Stimulated activated CD4-positive, alpha-beta T cell treated with anti-CD3 and anti-CD28 coated beads, Interleukin-15, amount 100 ng/mL, for 24 hours (primary cell): ENCODE measurements at places on chromosomes 4 and X.

GRCh38 chr4:151808542-151808941, 47.7 kb upstream of the GATB start:
- no peak for DNase-seq

DNA sequence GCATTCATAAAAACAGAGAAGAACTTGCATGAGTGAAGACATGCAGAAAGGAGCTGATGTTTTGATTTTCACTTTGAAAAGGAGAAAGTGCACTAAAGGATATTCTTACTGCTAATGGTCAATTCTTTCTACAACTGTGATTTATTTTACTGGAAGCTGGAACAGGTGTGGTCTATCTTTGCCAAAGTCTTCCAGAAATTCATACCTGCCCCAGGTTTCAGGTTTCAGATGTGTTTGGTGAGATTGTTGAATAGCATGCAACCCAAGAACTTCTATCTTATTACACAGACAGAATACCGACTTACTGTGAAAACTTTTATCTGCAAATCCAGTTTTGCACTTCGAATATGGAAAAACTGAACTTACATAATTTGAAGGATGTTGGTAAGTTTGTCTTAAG, 388.3 kb downstream of the PDGFC start:
- no peak for DNase-seq

- DNase-seq = no peak
These were observed 111.0 kb downstream of the FAM53A start for GRCh38 chr4:1572964-1573720.

DNA sequence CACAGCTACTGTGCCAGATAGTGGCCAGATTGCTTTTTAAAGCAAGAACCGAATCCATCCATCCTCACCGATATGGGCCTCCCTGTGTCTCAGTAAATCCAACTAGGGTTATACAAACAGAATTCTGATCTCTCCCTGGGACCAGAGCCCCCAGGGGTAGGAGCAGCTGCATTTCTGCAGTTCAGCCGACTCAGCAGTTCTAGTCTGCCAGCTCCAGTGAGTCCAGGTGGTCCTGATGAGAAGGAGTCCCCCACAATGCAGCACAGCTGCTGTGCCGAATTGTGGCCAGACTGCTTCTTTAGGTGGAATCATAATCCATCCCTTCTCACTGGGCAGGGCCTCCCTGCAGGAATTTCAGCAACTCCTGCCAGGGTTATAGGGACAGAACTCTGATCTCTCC, 532.9 kb downstream of the ACTRT1 start:
- no peak for DNase-seq

GRCh38 chrX:132714913-132715312, 226.1 kb upstream of the MBNL3 start:
- no peak for DNase-seq

GRCh38 chr4:3346146-3346545, 53.3 kb downstream of the RGS12 start:
- DNase-seq = peak; percentile 52

DNA sequence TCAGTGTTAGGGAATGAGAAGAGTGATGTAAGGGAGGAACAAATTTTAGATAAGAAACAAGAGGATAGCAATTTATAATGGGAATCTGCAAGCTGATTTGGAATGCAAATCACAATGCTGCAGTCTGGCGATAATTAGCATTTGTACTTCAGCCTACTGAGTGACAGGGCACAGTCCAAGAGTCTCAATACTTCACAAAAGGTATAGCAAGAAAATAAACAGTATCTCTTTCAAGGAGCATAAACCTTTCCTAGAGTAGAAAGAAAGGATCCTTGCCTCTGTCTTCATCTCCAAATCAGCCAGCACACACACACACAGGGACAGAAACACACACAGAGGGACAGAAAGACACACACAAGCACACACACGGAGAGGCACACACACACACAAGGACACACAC, 1.1 kb upstream of the GPM6A start:
- DNase-seq = no peak

DNA sequence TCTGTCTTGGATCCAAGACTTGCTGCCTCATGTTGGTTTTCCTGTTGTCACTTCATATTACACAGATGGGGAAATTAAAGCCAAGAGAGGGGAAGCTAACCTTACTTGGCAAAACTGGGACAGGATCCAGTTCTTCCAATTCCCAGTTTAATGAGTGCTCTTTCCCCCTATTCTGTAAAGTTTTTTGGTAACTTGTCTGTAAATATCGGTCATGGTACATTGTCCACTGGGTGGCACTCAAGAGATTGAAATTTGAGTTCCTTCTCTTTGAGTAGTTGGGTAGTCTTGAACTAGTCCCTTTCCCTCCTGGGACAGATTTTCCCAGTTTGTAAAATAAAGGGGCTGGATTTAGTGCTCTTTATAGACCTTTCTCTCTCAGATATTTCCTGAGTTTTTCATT, 12.4 kb upstream of the EOLA2 start:
- peak; percentile 6 for DNase-seq

- DNase-seq = no peak
These were observed 107.1 kb downstream of the ANXA10 start for GRCh38 chr4:168199260-168199957.

GRCh38 chr4:123990310-123990870, 593.8 kb downstream of the SPRY1 start:
- DNase-seq = no peak

DNA sequence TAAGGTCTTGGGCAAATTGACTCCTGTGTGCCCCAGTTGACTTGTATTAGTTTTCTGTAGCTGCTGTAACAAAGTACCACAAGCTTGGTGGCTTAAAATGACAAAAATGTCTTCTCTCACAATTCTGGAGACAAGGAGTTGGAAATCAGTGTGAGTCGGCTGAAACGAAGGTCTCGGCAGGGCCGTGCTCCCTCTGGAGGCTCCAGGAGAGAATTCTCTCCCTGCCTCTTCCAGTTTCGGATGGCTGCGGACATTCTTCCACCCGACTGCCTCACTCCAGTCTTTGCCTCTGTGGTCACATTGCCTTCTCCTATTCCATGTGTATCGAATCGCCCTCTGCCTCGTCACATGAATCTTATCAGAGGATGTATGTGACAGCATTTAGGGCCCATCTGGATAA, 66.0 kb upstream of the PHOX2B start:
- DNase-seq = no peak

DNA sequence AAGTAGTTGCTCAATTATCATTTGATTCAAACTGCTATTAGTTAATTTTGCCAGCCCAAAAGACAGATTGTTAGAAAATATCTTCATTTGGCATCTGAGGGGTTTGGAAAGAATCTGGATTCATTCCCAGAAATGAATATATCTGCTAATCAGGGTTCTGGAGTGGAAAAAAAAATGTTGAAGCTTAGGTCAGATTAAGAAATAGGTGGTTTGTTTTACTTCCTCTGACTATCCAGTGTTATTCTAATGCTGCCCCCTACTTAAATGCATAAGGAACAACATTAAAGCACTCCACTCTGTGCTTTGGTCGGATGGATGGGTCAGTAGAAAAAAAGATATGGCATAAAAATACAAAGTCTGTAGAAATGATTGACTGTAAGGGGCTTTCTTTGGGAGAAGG, 89.0 kb downstream of the LUZP4 start:
- no peak for DNase-seq

DNA sequence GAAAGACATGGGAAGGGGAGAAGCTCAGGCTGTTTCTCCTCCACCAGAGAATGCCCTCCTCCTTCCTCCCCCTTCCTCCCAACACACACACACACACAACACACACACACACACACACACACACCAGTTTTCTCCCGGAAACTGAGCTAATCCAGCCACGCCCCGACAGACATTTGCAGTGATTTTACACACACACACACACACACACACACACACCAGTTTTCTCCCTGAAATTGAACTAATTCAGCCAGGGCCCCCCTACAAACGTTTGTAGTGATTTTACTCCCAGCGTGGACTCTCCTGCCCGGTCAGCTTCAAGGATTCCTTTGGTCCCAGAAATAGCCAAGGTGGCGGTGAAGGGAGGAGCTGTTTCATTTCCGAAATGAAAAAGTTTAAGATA, 32.9 kb upstream of the STX18 start:
- DNase-seq = peak; percentile 7

- no peak for DNase-seq
These were observed 33.0 kb downstream of the SULT1B1 start for GRCh38 chr4:69727426-69727825.

DNA sequence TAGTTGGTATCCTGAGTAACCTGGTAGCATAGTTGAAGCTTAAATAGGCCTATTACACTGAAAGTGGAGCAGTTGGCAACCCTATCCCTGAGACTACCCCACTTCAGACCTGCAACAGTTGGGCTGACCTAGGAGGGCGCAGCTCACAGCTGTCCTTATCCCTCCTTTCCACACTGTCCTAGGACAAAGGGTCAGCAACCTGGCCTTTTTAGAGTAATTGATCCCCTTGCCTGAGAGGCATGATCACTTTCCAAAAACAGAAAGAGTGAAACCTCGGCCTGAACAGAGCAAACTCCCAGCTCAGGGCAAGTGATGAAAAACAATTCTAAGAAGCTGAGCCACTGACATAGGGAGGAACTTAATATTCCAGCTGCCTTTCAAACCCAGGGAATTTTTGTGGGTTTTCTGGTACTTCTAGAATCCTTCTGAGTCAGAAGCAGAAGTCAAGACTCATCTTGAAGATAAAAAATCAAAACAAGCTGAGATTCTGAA, 94.9 kb upstream of the MYOZ2 start:
- DNase-seq = no peak

GRCh38 chr4:1316537-1317168, 27.0 kb downstream of the MAEA start:
- DNase-seq = no peak

DNA sequence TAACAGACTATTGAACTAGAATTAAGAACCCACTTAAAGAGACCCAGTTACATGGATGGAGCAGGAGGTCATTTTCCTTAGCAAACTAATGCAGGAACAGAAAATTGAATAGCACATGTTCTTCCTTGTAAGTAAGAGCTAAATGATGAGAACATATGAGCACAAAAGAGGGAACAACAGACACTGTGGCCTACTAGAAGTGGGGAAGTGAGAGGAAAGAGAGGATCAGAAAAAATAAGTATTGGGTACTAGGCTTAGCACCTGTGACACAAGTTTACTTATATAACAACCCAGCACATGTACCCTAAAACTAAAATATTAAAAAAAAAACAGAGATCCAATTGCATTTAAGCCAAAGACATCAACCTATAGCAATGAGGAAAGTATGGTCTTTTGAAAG, 26.2 kb downstream of the ARAP2 start:
- DNase-seq = no peak

DNA sequence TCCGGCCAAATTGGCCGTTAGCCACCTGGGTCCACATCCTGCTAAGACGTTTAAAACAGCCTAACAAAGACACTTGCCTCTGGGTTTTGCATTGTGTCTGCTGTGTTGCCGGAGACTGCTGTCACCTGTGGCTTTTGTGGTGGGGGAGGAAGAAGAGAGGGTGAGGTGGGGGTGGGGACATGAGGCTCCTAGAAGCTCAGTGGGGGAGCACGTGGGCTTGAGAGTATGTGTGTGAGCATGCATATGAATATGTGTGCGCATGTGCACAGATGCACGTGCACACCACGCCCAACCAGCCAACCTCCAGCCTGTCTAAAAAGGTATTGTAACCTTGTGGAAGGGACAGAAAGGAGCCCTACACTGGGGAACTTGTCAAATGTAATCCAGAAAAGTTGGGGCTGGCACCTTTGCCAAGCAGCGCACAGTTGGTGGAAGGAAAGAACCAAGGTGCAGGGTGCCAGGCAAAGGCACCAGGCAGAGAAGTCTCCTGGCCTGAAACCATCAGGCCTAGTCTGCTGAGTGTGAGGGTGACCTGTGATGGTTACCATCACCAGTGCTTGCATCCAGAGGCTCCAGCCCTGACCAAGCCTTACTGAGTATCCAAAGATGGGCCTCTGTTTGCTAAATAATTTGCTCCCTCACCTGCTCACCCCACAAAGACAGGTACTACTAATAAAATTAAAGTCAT, 10.1 kb upstream of the SASH3 start:
- peak; percentile 77 for DNase-seq

DNA sequence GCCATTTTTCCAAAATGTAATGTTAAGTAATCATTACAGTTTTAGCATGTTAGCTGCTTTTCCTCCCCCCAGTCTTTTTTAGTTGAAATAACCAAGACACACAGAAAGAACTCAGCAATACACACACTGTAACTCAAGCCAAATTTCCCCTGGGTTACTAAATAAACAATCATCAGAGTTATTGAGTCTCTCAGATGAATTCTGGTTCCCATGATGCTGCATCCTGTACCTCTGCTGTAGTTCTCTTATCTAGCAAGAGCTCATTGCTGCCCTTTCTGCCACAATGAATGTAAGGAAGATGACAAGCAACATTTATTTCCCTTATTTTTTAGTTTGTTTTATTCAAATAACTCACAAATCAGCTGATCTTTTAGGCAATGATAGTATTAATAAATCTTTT, 185.1 kb downstream of the ARHGAP6 start:
- no peak for DNase-seq

GRCh38 chrX:128975745-128976144, 547.5 kb downstream of the SMARCA1 start:
- peak; percentile 16 for DNase-seq

GRCh38 chr4:82429728-82430192, 502 bp downstream of the HNRNPDL start:
- no peak for DNase-seq

DNA sequence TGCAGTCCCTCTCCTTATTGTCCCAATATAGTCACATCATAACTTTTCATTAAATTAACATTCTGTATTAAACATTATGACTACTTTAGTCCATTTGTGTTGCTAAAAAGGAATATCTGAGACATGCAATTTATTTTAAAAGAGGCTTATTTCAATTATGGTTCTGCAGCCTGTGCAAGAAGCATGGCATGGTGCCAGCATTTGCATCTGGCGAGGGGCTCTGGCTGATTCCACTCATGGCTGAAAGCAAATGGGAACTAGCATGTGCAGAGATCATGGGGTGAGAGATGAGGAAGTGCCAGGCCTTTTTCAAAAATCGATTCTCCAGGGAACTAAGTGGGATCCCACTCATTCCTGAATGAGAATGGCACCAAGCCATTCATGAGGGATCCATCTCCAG, 476.3 kb upstream of the RPS6KA3 start:
- no peak for DNase-seq

DNA sequence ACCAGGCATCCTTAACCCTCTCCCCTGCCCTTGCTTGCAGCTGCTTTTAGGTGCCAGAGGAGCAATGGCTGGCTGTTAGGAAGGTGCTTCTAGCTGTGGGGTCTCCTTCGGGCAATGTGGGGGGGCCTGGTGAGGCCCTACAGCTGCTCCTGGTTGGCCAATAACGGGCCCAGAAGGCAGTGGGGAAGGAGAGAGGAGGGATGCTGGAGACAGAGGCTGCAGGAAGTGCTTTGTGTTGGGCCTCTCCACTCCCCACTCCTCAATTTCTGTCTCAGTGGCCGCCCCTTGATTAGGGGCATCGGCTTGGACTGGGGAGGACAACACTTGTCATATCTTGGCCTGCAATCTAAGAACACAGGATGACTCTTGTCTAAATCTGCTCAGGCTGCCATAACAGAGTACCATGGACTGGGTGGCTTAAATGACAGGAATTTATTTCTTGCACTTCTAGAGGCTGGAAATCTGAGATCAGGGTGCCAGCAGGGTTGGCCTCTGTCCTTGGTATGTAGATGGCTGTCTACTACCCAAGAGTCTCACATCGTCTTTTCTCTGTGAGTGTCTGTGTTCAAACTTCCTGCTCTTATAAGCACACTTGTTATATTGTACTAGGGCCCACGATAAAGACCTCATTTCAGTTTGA, 374.3 kb downstream of the MID1IP1 start:
- DNase-seq = no peak

GRCh38 chr4:142164767-142165500, 528.6 kb downstream of the IL15 start:
- DNase-seq = no peak
